Transverse colon (tissue), 4 donors: ENCODE measurements at places on chromosomes 3 and 15. TPM values are rescaled to one million over a fixed set of nuclear protein-coding genes. Genes with fewer than 3 reads are reported as not detected.

The MB21D2 gene
- 1.5 TPM for total RNA-seq

The HDDC3 gene
- total RNA-seq: 13.8 TPM

The ADAMTS17 gene
- 17.6 TPM for total RNA-seq

The BNC1 gene
- not detected for total RNA-seq

The ACKR4 gene
- not detected for total RNA-seq

The ROBO1 gene
- 8.6 TPM for total RNA-seq

The SH3GL3 gene
- not detected for total RNA-seq

The TEX55 gene
- total RNA-seq: not detected

The RLBP1 gene
- total RNA-seq: not detected

GRCh38 chr15:45631776-45632175 is 3.1 kb upstream of the SQOR start:
- no peak for DNase-seq

GRCh38 chr15:74790080-74790916 is 8.4 kb downstream of the CSK start:
- DNase-seq: peak; percentile 68

GRCh38 chr3:155675094-155675493 is 69.8 kb downstream of the PLCH1 start:
- DNase-seq: no peak

- DNase-seq: no peak
These were observed 67.9 kb downstream of the FEM1B start for GRCh38 chr15:68345481-68345880.

DNA sequence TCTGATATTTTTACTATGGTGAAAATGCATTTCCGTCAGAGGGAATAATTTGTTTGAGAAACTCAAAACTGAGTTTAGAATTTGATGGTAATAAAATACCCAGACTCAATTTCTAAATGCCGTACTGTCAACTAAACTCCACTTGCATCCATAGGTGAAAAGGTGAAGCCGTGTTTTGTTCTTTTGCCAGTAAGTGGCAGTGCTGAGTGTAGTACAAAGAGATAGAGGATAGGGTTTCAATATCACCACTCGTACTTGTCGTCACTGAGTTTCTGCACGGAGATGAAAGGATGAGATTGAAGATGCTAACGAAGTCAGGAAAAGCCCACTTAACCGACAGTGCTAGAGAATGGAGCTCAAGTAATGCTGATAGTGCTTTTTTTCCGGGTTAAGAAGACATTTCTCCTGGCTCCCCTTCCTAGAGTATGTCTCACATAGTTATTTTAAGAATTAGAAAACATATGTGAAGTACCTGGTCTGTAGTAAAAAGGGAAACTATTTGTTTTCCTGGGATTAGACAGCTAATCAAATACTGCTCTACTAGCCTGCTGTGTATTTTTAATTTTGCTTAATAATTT is 345.1 kb downstream of the IL5RA start:
- DNase-seq: no peak

- no peak for DNase-seq
These were observed 207.4 kb downstream of the FMN1 start for GRCh38 chr15:32987067-32987466.

DNA sequence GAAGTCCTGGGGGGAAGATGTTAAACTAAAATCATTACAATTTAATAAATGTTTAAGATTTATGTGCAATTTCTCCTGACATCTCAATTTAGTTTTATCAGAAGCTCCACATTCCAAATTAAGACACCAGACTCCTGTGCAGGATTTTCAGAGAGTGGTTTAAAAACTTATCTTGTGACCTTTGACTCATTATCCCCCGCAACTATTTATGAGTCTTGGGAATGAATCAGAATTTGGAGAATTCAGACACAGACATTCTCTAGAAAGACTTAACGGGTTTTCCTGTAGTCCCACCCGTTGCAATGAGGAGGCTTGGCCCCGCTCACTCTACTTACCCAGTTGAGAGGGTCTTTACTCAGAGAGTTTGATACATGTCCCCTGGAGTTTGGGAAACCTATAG is 7.1 kb downstream of the OR5K2 start:
- DNase-seq: no peak

DNA sequence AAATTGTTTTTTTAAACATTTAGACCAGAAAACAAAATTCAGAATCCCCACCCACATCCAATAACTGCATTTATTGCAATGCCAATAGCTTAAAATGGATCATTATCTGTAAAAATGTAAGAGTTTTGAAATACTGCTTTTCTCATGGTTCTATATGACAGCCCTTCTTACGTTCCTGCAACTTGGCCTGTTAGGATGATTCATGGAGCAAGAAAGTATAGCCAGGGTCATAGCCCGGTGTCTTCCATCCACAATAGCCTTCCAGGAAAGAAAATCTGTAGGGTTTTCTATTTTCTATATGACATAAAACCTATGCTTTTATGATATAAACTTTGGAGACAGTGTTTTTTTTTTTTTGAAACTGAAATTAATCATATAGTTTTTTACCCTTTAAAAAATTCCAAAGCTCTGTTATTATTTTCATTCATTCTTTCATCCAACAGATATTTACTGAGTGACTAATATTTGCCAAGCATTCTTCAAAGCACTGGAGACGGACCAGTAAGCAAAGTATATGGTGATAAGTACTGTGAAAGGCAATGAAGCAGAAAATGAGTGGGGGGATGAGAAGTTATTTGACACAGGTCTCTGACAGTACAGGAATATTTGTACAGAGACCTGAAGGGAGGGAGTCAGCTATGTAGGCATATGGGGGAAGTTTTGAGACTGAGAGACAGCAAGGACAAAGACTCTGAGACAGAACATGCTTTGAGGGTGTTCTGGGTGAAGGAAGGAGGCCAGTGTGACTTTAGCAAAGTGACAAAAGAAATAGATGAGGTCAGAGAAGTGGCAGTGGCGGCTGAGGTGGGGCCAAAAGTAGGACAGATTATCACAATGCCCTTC is 29.0 kb upstream of the SLC2A2 start:
- DNase-seq: no peak

- DNase-seq: peak; percentile 81
These were observed 2.4 kb downstream of the CSRNP1 start for GRCh38 chr3:39150803-39151631.

DNA sequence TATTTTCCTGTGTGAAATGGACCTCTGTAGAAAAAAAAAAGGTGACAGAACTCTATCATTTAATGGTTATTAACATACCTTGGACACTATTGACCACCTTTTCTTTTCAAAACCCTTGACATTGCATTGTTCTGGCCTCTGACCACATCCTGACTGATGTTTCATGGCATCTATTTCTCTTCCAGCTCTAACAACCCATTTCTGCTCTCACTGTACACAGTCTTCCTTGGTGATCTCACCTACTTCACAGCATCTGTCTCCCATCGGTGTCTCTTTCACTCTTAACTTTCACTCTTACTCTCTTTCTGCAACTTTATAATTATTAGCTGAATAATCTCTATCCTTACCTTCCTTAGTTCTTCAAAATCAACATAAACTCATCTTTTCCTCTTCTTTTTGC is 217.4 kb upstream of the CD96 start:
- DNase-seq: no peak

- DNase-seq: no peak
These were observed 43.6 kb downstream of the CMSS1 start for GRCh38 chr3:99861216-99861615.

- DNase-seq: no peak
These were observed 325.0 kb downstream of the OTOL1 start for GRCh38 chr3:161821591-161821990.

DNA sequence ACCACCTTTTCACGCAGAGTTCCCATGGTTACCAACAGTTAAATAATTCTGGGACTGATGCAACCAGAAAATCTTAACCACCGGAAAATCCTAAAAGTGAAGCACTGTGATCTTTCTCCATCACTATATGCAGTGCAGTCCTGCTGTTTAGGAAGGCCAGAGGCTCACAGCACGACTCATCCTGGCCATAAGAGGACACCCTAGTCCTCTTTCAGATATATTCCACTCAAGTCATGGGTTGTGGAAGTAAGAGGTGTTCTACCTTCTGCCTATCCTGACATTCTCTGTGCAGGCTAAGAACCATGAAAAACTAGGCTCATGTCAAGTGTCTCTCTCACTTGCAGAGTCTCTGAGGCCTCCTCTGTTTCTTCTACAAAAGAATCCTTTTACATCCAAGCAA is 67.2 kb downstream of the DHX30 start:
- no peak for DNase-seq

DNA sequence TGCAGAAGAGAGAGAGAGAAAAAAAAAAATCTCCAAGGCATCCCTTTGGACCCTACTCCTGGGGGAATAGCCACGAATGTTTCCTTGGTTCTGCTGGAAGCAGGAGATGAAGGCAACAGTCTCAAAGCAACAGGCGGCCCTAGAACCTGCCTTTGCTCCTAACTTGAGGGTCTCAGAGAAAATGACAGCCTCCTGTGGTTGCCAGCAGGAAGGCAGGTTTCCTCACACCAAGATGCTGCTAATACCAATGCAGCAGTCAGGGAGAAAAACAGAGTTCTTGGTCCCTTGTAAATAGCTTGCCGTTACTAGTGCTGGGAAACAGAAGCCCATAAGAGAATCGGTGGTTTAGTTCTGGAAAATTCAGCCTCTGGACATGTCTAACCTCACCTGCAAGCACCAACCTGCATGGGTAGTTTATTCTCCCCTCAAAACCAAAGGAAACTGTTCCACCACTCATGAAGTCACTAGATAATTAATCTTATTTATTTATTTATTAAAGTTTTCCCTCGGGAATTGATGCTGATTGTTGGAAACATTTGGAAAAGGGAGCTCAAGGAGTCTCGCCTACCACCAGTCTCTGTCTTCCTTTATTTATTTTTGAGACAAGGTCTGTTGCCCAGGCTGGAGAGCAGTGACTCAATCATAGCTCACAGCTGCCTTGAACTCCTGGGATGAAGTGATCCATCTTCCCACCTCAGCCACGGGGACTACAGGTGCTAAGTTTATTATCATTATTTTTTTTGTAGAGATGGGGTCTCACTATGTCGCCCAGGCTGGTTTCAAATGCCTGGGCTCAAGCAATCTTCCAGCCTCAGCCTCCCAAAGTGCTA is 883 bp upstream of the FRMD4B start:
- no peak for DNase-seq

GRCh38 chr3:114147251-114147650 is 31.6 kb downstream of the DRD3 start:
- no peak for DNase-seq

- no peak for DNase-seq
These were observed 2.2 kb downstream of the TAGLN3 start for GRCh38 chr3:112000966-112001365.

- peak; percentile 80 for DNase-seq
These were observed 5.6 kb upstream of the MECOM start for GRCh38 chr3:169668957-169669741.

- DNase-seq: no peak
These were observed 176.5 kb upstream of the PLSCR5 start for GRCh38 chr3:146781606-146782005.

DNA sequence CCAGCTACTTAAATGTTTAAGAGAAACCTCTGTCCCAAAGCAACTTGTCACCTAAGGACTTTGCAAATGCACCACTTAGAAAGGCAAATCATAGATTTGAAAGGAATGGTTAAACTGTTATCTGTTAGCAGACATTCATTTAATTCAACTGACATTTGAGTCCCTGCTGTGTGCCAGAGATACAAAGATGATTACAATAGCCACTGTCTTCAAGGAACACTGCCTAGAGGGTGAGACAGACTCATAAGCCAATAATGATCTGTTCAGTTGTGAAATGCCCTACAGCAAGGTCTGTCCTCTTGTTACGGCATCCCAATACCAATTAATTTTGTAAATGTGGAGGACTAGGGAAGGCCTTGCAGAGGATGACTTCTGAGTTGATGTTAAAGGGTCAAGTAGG is 113.1 kb downstream of the ATG7 start:
- DNase-seq: no peak

DNA sequence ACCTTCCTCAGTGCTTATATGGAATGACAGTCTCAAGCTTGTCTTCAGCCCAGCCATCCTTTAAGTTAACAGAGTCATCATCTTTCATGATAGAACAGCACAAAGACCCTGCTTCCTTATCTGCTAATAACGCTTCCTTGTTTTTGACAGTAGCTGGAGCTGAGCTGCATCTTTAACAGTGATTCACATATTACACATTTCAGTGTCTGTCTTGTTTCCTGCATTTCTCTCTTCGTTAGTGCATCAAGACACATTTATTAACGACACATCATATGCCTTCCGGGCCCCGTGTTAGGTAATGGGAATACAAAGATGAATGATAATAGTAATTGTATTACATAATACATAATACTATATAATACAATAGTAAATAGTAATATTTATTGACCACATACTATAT is 30.2 kb upstream of the GREM1 start:
- no peak for DNase-seq

- DNase-seq: no peak
These were observed 270.2 kb upstream of the THBS1 start for GRCh38 chr15:39310633-39311032.

DNA sequence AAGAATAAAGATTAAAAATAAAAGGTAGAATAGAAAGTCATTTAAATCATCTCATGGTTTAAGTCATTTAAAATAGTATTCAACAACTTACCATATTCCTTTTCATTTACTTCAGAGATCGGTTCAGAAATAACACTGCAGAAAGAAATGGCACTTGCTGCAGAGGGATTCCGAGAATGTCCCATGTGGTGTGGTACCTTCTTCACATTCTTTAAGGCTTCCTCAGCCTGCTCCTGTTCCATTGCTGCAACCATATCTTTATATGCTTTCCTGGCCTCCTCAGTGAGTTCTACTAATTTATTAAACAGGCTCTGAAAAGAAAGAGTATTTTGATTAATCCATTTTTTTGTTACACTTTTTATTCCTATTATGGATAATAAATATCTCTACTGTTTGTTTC is 32.6 kb upstream of the SHC4 start:
- DNase-seq: no peak

GRCh38 chr15:66030650-66031049 is 161.4 kb downstream of the RAB11A start:
- no peak for DNase-seq
